ENCODE measurements at places on chromosomes 6 and 20. TPM values are rescaled to one million over a fixed set of nuclear protein-coding genes. Genes with fewer than 3 reads are reported as not detected.

The ASIP gene
- polyA plus RNA-seq: 0.39 TPM

The ARFGEF3 gene
- 0.13 TPM for polyA plus RNA-seq

The OPRL1 gene
- polyA plus RNA-seq: 0.28 TPM

The BTNL2 gene
- polyA plus RNA-seq: not detected

The CST7 gene
- 1.5 TPM for polyA plus RNA-seq

All from liver (tissue), 10 donors.